ENCODE measurements at places on chromosomes 3 and 15.

DNA sequence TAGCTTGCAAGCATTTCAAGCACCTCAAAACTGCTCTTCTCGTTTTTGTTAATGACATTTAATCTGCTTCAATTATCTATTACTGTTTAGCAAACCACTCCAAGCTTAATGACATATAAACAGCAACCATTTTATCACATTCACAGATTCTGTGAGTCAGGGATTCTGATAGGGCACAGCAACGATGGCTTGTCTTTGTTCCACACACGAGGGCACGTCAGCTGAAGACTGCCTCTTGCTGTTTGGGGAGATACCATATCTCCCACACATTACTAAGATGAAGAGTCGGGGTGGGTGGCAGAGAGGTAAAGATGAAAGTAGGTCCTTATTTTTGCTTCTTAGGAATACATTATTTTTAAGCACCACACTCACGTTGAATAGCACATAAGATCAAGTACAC, 19.3 kb downstream of the CPOX start:
- DNase-seq, result no peak

DNA sequence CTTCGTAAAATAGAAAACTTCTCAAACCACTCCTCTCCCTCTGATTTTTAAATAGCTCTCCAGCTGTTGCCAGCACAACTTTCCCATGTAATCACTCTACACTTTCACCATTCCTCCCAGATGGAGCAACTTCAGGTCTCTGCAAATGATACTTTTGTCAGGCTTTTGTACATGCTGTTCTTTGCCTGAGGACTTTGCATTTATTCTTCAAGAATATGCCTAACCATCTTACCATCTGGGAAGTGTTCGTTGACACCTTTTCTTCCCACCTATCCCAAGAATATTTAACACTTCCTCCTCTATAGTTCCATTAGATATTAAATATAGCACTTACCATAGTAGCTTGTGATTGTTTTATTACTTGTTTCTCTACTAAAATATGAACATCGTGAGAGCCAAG, 703.7 kb downstream of the CADM2 start:
- DNase-seq, result no peak

DNA sequence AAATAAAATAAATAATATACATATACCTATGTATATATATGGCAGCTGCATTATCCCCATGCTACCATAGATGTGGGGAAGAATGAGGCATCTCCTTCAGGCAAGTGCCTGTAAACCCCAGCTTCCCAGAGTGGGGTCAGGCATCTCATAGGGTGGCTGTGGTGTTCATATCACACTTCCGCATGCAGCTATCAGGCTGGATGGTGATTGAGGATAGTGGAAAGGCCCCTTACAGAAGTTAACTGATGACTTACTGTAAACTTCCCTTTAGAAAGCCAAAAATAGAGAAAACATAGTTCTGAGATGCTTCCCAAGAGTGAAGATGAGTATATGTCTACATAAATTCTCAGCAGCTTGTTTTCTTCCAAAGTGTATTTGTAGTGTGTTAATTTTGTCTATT, 3.5 kb upstream of the PP2D1 start:
- DNase-seq, result no peak

GRCh38 chr3:104892044-104892443, 474.7 kb upstream of the ALCAM start:
- no peak for DNase-seq

Measured in naive thymus-derived CD8-positive, alpha-beta T cell (primary cell).